SK-MEL-5 (cell line): ENCODE measurements at places on chromosomes 1 and 21. TPM values are rescaled to one million over a fixed set of nuclear protein-coding genes. Genes with fewer than 3 reads are reported as not detected.
A peak's percentile ranks its signal among the peaks of the same experiment; 100 is the strongest.

DNA sequence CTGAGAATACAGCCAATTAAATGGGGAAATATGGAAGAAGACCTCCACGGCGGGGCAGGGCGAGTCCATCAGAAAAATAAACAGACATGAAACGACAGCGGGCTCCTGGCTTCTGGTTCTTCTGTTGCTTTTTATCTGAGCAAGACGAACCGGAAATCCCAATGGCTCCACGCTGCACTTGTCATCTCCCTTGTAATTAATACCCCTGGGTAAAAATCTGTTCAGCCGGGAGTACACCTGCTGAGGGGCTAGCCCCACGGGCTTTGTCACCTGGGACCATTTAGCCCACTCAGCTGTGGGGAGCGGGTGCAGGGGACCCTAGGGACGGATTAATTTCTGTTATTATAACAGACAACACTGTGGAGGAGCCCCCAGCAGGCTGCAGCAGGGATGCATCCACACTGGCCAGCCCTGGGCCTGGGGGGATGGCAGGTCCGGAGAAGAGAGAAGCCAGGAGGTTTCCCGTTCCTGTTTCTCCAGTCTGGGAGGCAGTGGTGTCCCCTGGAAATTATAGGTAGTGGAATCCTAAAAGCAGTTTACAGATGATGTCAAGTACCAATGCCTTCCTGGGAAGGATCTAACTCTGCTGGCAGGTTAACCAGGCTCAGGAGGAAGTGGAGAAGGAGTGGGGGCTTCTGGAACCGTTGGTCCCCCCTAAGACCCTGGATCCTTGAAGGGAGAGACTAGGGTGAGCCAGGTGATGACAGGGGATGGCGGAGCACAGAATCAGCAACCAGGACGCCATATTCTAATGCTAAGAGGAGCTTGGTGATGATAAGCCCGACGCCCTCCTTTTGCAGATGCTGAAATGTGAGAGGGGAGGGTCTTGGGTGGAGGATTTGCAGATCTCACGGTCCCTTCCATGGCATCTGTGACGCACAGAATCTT, 566.1 kb downstream of the PTPRU start:
- DNase-seq: no peak

DNA sequence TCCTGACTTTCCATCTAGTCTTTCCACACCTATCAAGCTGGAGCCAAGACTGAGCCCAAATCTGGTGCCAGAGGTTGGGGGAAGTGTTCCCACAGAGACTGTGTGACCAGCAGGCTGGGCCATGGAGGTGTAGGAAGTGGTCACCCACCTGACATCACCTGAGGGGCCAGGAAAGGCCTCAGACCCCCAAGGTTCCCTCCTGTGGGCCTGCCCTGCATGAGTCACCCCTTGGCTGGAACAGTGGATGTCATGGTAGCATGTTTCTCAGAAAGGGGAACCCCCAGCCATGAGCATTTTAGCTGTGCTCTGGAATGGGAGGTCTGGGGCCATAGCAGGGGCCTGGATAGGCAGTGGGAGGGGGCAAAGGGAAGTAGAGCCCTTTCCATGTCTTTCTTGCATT, 5.7 kb upstream of the TNFRSF8 start:
- DNase-seq: no peak

DNA sequence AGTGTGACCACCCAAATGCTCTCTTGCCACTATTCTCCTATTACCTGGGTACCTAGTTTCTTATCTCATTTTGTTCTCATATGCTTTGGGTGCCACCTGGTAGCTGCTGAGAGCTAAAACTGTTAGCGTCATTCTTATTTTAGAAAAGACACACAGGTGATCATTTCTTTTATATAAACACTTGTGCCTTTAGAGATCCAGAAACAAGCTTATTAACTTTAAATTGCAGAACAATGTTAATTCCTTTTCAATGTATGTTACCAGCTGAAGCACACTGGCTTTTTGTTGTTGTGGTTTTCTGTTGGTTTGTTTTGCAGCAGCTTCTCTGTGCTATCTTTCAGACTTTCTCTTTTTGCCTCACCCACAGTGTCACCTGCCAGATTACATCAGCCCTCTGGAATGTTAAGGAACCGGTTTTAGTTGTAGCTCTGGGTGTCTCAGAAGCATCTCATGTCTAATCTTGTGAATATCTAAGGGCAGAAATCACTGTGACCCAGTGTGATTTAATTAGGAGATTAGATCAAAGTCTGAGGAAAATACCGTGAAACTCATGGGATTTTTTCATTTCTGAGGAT, 43.4 kb upstream of the SLC19A2 start:
- peak; percentile 49 for DNase-seq

DNA sequence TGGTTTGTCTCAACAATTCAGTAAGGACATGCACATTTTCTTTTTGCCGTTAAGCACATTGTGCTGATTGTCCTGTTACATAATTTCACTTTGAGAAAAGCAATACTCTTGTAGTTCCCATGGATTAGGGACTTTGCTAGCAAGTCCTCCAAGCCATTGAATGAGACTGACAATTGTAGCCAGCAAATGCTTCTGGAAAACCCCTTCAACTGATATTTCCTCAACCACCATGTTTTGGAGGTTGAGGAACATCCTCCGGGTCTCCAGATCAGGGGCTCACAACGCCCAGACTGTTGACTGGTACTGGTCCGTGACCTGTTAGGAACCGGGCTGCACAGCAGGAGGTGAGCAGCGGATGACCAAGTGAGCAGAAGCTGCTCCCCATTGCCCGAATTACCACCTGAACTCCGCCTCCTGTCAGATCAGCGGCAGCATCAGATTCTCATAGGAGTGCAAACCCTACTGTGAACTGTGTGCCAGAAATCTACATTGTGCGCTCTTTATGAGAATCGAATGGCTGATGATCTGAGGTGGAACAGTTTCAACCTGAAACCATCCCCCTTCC, 24.1 kb downstream of the ACTN2 start:
- DNase-seq: no peak

DNA sequence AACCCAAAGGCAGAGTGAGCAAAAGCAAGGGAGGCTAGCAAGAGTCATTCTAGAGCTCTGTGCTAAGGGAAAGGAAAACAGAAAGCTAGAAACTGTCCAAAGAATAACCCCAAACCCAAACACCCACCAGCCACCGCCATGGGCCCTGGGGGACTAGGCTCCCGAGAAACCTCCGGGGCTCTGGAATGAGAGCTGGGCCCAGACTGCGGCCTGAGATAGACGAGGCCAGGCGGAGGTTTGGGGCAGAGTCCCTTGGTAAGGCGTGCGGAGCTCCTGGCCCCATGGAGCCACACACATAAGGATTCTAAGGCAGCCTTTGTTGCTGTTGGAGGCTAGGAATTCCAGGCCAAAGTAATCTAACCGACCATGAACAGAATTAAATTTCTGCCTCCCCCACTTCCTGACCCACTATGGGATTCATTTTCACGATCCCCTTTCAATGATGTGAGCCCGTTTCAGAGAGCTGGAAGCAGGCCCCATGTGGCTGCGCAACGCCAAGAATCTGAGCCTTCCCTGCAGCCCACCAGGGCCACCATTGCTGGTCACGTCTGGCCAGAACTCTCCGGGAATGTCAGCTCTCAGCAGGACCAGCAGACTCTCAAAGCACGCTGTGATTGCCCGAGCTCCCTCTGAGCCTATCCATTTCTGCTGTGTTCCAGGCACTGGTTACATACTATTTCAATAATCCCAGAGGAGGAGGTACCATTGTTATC, 145.0 kb downstream of the TRABD2B start:
- DNase-seq: no peak

- no peak for DNase-seq
These were observed 55.0 kb downstream of the ADARB1 start for GRCh38 chr21:45129189-45129923.

DNA sequence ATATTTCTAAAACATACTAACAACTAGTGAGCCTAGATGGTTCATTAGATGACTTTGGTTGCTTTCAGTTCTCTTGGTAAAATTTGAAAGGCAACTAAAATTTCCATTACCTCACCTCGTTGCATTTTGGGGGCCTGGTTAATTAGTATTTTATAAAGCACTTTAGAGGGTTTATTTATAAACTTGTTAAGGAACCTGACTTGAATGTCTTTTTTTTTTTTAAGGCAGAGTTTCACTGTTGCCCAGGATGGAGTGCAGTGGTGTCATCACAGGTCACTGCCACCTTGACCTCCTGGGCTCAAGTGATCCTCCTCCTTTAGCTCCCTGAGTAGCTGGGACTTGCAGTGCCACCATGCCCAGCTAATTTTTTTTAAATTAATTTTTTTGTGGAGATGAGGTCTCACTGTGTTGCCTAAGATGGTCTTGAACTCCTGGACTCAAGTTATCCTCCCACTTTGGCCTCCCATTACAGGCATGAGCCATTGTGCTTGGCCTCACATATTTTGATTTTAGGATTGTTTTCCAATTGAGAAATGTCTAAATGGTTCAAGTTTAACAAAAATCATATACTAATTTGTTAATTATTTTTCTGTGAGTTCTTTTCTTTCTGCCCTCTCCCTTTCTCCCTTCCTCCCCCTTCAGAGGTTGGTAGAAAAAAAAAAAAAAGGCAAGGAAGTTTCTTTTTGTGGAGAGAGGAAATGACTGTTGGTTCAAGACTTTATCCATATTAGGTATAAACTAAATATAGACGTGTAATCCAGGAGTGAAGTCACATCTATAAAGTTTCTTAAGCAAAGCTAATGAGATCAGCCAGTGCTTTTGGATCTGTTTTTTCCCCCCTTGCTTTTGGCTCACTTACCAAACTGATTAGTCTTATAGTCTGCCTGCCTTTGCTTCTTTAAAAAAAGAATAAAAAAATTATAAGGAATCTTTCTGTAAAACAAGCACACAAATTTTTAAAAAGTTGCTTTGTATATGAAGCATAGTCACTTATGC, 24.7 kb downstream of the CLIC4 start:
- no peak for DNase-seq

- no peak for DNase-seq
These were observed 12.3 kb downstream of the LSS start for GRCh38 chr21:46216132-46216747.

DNA sequence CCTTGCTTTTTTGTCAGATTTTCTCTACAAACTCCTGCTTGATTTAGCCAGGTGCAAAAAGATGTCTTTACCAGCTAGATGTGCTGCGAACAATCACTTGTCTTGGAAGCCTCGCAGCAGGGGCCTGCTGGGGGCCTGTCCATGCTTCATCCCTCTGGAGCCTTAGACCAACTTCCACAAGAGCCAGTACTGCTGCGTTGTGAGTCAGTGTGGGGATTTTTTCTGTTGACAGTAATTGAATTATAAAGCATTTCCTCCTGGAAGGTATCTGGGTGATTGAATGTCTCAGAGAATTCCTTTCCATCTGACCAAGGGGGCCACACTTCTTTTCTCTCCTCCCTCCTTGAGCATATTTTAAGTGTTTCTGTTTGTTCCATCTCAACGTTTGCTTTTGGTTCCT, 40.4 kb upstream of the LDLRAP1 start:
- DNase-seq: no peak

- DNase-seq: no peak
These were observed 16.2 kb upstream of the ZNF326 start for GRCh38 chr1:89978755-89979154.

DNA sequence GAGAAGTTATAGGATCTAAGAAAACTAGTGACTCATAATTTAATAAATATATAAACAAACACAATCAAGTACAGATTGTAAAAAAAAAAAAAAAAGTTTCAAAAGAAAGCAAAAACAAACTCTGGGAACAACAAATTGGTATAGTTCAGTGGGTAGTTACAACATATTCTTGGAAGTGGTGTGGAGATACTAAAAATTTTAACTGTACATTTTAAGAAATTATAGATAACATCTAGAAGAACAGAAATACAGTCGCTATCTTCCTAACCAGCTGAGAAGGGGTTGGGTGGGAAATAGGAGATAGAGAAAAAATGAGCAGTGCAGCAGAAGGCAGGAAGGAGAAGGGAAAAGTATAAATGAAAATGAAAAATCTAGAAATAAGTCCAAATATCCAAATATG, 70.5 kb downstream of the LRRC8C start:
- DNase-seq: no peak

DNA sequence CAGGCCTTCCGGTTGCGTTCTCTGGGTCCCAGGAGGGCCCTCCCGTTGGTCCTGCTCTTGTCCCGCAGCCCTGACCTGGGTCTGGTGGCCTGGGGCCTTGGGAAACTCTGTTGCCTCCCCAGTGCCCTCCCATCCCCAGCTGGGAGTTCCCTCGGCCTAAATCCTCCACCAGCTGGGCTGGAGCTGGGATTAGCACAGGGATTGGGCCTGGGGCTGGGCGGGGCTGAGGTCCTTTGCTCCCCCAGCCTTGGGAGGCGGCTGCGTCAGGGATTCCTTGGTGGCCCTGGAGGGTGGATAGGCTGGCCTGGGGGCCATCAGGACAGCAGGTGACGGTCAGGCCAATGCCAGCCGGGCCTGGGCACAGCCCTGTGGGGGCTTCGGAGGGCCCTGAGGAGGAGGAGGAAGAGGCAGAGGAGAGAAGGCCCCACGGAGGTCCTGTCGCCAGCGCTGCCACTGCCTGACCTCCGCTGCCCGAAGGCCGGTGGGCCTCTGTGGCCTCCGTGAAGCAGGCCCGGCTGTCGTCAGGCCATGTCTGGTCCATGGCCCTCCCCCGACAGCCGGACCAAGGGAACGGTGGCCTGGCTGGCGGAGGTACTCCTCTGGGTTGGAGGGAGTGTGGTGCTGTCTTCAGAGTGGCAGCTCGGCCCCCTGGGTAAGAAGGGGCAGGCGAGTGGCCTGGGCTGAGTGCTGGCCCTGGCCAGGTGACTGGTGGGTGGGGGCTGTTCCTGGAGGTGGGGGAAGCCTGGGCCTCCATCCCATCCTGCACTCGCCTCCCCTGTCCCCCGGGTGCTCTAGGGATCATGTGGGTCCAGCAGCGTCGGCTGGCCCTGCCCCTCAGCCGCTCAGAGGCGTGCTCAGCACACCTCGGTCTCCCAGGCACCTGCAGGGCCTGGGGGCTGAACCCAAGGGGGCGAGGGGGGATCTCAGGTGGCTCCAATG, at the start of gene PLCH2:
Gene PLCH2 (plus strand): TSS at position 229 of the 939 bp plus-strand sequence. CDS start 300 bp downstream, at position 529.
- no peak for DNase-seq

- peak; percentile 17 for DNase-seq
These were observed 569 bp downstream of the FALEC start for GRCh38 chr1:150516050-150516591.

DNA sequence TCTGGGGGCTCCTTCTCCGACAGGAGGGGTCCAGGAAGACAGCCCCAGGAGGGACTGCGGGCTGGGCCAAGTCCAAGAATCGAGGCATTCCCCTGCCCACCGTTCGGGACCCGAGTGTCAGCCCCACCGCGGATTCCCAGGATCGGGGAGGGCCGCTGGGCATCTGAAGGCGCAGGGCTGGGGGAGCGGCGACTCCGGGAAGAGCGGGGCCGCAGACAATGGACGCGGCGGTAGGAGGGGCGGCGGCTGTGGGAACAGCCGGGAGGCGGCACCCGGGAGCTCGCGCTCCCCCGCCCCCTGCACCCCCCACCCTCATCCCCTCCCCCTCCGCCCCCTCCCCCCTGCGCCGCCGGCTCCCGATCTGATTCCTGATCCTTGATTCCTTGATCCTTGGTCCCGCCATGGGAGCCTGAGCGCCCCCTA, at the start of gene VANGL2:
Gene VANGL2 (plus strand): TSS at position 342 of the 423 bp plus-strand sequence. CDS start 15,274 bp downstream, outside the sequence.
- peak; percentile 70 for DNase-seq

GRCh38 chr1:23244256-23244761, 27.0 kb upstream of the HTR1D start:
- DNase-seq: no peak

GRCh38 chr1:85581802-85582686, 1.5 kb downstream of the CCN1 start:
- peak; percentile 45 for DNase-seq

- DNase-seq: no peak
These were observed 4.0 kb downstream of the ERG start for GRCh38 chr21:38494251-38494642.

Gene TMEM54
- total RNA-seq: 34.9 and 41.6 TPM in 2 replicates

Gene HNRNPCL2
- total RNA-seq: not detected in 2 replicates

Gene FBXO2
- 1.3 and 2.2 TPM in 2 replicates for total RNA-seq

Gene NR5A2
- total RNA-seq: 2.2 and 2.7 TPM in 2 replicates

Gene SERTAD4
- total RNA-seq: 2.5 and 2.7 TPM in 2 replicates

Gene MFAP2
- total RNA-seq: 0.40 and 1.4 TPM in 2 replicates

Gene NR1I3
- total RNA-seq: not detected in 2 replicates

Gene CFHR5
- not detected in 2 replicates for total RNA-seq

Gene OR10T2
- not detected in 2 replicates for total RNA-seq

Gene SAMSN1
- not detected in 2 replicates for total RNA-seq
